ENCODE measurements at places on chromosomes 11 and 22. TPM values are rescaled to one million over a fixed set of nuclear protein-coding genes. Genes with fewer than 3 reads are reported as not detected.

The LAMTOR1 gene
- 60.4 TPM for polyA plus RNA-seq

The DGCR6 gene
- polyA plus RNA-seq = 0.13 TPM

The ARHGAP8 gene
- polyA plus RNA-seq = not detected

The INS gene
- not detected for polyA plus RNA-seq

The NNMT gene
- not detected for polyA plus RNA-seq

The MUC6 gene
- polyA plus RNA-seq = not detected

The PIH1D2 gene
- polyA plus RNA-seq = 0.61 TPM

The OR51B2 gene
- polyA plus RNA-seq = not detected

The FAT3 gene
- polyA plus RNA-seq = not detected

The DKK3 gene
- 0.20 TPM for polyA plus RNA-seq

The BMAL1 gene
- 4.5 TPM for polyA plus RNA-seq

The SLC16A8 gene
- not detected for polyA plus RNA-seq

The YWHAH gene
- polyA plus RNA-seq = 35.6 TPM
